ENCODE measurements at places on chromosomes 16 and 17.

DNA sequence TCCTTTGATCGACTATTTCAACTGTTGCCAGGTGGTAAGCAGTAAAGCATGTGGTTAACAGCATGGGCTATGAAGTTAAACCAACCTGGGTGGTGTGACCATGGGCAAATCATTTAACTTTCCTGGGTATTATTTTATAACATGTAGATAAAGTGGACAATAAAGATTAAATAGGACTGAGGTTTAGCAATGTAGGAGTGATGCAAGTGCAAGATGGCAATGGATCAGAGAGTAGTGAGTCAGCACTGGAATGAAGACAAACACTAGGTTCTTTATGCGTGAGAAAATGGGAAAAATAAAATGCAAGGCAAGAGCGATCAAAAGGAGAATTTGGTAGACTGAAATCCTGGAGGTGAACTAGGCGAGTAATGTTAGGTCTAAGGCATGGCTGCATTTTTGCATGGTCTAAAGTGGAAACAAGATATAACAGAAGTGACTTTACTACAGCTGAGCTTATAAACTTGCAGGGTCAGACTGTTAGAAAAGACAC, 222.4 kb upstream of the AXIN2 start:
- peak; percentile 81 for DNase-seq

DNA sequence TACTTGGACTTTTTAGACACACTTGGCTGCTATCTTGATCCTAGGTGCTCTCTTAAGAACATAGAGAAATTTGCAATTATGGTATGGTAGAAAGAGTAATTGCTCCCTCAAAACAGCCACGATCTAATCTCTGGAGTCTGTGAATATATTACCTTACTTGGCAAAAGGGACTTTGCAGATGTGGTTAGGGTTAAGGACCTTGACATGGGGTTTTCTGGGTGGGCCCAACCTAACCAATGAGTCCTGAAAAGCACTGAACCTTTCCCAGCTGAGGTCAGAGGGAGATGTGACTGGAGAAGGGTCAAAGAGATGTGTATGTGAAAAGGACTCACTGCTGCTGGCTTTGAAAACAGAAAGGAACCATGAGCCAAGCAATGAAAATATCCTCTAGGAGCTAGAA, 26.7 kb upstream of the MED13 start:
- DNase-seq: no peak

DNA sequence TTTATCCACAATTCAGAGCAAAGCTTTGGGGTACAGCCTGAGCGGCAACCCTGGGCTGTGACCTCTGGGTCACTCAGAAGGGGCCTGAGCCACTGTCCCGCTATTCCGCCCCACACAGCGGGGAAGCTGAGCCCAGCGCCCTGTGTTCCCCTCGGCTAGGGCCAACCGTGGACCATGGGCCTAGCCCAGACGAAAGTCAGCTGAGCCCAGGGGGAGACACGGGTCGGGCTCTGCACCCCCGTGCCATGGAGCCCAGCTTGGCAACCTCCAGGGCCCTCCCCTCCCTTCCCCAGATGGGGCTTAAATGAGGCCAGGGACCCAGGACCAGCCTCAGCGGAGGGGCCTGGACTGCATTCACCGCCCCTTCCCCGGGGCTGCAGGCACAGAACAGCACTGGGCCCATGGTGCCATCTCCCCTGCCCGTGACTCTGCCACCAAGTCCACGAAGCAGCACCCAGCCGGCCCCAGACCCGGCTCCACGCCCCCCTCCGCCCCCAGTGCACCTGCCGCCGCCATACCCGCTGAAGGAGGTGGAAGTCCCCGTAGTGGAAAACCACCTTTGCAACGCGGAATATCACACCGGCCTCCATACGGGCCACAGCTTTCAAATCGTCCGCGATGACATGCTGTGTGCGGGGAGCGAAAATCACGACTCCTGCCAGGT, 1.8 kb downstream of the TPSD1 start:
- no peak for DNase-seq

GRCh38 chr17:74601944-74602572, 10.0 kb upstream of the CD300LD start:
- peak; percentile 23 for DNase-seq

DNA sequence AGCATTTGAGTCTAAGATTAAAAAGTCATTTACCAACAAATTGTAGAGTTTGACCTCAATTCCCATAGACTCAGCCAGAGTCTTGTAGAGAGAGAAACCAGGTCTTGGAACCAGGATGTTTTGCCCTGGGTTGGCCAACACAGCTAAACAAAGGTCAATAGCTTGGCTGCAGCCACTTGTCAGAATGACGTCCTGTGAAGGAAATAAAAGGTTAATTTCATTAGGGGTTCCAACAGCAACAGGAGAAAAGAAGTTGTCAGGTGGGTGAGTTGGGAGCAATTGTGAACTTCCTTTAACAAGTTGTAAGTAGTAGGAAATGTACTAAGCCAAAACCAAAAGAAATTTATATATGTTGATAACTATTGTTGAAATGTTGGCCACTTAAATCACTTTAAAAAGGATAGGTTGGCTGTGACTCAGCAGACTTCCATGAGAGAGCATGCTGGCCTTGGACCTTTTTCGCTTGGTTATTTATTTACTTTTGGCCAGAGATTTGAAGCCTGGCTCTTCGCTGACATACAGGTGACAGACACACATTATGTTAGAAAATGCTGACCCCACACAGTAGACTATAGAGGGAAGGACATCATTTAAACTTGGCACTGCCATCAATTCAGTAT, 4.3 kb downstream of the TAT start:
- DNase-seq: no peak

DNA sequence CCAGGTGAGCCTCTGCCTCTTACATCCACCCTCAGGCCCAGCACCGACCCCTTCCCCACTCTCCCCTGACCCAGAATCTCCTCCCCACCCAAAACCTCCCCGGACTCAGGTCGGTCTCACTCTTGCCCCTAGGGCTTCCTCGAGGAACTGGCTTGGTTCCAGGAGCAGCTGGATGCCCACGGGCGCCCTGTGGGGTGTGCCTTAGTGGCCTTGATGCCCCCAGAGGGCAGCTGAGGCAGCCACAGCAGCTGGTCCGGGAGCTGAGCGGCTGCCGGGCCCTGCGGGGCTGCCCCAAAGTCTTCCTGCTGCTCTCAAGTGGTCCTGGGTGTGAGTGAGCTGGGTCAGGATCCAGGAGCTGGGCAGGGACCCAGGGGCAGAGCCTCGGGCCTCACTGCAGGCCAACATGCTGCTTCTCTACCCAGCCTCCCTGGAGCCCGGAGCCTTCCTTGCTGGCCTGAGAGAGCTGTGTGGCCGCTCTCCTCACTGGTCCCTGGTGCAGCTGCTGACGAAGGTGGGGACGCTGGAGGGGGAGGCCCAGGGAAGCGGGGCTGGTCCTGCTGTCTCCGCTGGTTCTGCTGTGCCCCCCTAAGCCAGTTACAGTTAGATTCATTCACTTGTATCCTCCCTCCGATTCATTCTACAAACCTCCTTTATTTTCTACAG, 9.6 kb downstream of the ZNF213 start:
- no peak for DNase-seq

DNA sequence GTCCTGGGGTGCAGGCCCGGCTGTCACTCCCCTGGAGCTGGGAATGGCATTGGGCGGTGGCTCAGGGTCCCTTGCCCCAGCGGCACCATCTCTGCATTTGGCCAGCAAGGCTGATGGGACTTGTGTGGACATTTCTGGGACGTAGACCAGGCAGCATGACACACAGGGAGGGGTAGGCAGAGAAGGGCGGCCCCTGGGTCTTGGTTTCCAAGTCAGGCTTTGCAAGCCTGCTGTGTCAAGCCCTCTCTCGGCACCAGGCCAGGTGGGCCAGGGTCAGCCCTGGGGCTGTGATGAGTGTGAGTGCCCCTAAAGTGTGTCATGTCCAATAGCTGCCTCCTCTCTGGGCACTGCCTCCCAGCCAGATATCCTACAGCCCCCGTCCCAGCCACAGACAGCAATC, 335.2 kb downstream of the SEC14L1 start:
- DNase-seq: peak; percentile 43

- no peak for DNase-seq
Measured at GRCh38 chr17:28662527-28662829, 473 bp downstream of the SUPT6H start.

- peak; percentile 32 for DNase-seq
Measured at GRCh38 chr16:76947749-76948148, 243.2 kb upstream of the MON1B start.

- DNase-seq: peak; percentile 9
Measured at GRCh38 chr16:72313903-72314302, 141.9 kb upstream of the PMFBP1 start.

- peak; percentile 31 for DNase-seq
Measured at GRCh38 chr17:13030459-13031300, 12.9 kb upstream of the ELAC2 start.

DNA sequence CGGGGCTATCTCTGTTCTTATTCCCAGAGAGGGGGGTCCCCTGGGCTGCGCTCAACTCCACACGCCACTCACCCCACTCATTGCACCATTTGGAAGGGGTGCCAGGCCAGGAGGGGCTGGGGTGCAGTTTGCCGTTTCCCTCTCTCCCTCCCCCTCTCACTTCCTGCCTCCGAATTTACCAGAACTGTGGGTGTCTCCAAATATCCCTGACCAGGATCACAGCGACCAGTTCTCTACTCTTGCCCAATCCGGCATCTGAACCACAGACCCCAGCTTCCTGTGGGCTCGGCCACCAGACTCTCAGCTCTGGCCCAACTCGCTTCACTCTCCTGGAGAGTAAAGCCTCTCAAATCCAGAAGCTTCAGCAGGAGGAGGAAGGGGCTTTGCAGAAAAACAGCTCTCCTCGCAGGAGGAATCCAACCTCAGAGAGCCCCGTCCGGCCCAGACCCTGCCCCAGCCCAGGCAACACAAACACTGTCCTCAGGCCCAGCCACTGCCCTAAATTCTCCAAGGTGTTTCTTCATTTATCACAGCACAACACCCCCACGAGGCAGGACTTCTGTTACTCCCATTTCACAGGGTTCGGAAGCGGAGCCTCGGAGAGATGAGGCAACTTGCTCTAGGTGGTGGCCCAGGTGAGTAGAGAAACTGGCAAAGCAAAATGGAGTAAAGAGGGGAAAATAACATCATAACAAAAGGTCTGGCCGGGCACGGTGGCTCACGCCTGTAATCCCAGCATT, 423 bp upstream of the ASGR2 start:
- no peak for DNase-seq

- no peak for DNase-seq
Measured at GRCh38 chr16:17557480-17557879, 86.7 kb upstream of the XYLT1 start.

DNA sequence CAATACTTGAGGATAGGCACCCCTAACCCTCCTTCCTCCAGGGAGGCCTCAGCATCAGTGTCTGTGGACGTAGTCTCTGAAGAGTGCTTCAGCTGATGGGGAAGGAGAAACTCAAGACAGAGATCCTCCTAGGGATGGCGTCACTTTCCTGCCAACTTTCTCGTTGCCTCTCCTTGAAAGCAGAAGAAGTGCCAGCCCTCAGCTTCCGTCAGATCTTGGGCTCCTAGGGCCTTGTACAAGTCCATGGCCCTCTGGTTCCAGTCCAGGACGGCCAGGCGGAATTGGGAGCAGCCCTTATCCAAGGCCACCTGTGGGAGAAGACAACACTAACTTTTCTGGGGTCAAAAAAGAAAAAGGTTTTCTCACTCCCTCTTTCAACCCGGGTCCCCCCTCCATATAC, 1.3 kb downstream of the SAT2 start:
- DNase-seq: no peak

DNA sequence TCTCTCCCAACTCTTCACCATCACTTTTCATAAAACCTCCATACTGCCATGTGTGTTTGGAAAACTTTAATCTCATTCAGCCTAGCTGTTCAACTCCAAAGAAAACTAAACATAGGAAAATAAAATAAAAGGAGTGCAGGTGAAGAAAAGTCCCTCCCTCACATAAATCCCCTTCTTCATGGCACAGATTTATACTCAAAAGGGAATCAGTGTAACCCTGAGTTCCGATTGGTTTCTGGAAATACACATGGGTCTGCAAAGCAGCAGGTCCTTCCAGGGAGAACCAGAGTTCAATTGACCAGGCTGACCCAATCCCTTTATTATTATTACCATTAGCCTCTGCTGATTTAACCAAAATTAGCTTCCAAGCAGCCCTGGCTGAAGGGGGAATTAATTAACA, 8.9 kb upstream of the HOXB2 start:
- DNase-seq: no peak
